ENCODE measurements at places on chromosomes 12 and 14.

- no peak for DNase-seq
These were observed 16.7 kb downstream of the SLC38A4 start for GRCh38 chr12:46808955-46809697.

DNA sequence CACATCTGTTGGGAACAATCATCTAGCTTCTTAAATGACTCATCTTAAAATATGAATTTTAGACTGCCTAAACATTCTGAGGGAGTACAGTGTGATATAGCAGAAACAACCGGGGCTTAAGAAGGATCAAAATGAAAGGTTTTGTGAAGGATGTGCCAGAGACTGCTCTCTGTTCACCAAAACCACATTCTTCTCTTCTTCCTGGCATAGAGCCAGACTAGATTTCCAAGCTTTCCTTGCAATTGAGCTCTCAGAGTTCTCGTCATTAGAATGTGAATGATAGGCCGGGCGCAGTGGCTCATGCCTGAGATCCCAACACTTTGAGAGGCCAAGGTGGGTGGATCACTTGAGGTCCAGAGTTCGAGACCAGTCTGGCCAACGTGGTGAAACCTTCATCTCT, 94.5 kb downstream of the LRRIQ1 start:
- peak; percentile 36 for DNase-seq

DNA sequence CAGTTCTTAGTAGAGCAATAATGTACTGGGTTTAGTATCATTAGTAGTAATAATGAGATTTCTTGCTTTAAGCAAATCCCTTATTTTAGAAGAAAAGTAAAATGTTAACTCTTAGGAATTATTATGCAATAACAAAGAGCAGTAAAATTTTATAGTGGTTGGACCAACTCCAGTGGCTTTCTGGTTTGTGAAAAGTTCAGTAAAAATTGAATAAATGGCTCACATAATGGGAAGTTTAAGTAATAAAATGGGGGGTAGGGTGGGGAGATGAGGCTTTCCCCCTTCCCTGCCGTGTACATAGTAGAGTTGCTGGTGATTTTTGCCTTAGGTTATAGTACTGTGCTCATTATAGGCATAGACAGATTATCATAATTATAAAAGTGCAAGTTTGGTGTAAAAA, 250.5 kb upstream of the ATP2B1 start:
- no peak for DNase-seq

GRCh38 chr12:48764521-48764920, 24.4 kb downstream of the ADCY6 start:
- no peak for DNase-seq

- no peak for DNase-seq
These were observed 293.5 kb downstream of the SLC6A15 start for GRCh38 chr12:84619053-84619571.

DNA sequence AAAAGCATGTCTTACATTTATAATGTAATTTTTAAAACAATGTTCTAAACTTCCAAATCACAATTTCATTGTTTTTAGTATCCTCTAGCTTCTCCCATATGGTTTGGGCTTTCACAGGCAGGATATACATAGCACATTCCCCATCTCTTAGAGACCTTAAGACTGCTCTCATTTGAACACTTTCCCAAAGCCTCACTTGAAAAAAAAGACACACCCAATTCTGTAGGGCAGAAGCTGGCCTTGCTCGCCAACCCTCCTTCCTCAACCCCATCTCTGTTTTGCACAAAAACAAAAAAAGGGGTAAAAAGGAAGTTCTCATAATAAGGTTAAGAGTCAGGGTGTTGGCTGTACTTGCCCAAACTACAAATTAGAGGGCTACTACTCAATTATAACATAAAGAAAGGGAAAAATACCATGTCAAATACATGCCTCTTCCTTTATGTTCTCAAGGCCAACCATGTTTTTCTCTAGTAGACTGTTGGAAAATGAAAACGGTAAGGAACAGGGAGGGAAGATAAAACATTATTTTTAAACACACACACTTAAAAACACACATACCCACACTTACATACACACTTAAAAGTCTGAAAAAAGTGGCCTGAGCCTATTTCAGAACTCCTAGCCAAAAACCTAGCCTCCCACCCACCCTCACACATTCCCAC, 9.9 kb upstream of the KANSL2 start:
- no peak for DNase-seq

DNA sequence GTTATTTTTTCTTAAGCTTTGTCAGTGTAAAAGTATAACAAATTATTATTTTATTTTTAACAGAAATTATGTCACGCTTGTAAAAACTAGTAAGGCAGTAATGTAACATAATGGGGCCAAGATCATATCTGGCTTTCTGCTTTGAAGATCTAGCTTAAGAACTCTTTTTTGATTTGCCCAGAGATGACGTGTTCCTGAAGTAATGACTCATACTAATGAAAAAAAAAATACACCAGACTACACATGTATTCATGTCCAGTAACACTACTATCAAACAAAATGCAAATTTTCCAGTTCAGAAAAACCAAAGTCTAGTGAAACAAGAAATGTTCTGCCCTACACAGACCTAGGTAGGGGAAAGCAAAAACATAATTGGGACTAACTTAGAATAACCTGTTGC, 432.2 kb upstream of the ATXN7L3B start:
- DNase-seq, result no peak

- DNase-seq, result no peak
These were observed 187.9 kb downstream of the ALG10 start for GRCh38 chr12:34210183-34210582.

DNA sequence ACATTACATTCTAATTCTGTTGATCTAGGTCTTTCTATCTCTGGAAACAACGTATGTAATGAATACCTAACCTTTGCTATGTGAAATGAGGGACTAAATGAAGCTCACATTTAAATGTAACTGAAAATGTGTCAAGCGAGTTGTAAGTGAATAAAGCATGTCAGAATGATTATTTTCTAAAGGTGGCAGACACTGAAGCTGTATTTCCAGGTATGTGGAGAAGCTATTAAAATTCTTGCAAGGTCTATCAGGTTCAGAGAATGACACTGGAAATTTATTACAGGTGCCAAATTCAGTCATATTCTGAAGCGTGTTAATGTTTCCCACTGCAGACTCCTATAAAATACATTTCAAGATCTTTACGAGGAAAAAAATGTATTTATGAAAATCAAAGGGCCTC, 641.4 kb downstream of the RPS29 start:
- no peak for DNase-seq

DNA sequence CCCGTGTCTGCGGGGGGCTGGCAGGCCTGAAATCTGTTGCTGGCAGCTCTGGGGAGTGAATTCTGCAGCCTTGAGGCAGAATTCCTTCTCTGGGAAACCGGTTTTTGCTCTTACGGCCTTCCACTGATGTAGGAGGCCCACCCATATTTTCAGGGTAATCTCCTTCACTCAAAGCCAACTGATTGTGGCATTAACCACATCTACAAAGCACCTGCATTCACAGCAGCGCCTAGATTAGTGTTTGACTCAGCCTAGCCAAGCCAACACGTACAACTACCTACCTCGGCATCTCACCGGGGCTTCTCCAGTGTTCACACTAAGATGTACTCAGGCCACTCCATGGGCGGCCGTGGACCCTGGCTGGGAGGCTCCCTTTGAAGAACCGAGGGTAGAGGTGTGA, 15.8 kb downstream of the C12orf43 start:
- DNase-seq, result no peak

GRCh38 chr12:72574138-72574537, 302.0 kb downstream of the TRHDE start:
- peak; percentile 50 for DNase-seq

DNA sequence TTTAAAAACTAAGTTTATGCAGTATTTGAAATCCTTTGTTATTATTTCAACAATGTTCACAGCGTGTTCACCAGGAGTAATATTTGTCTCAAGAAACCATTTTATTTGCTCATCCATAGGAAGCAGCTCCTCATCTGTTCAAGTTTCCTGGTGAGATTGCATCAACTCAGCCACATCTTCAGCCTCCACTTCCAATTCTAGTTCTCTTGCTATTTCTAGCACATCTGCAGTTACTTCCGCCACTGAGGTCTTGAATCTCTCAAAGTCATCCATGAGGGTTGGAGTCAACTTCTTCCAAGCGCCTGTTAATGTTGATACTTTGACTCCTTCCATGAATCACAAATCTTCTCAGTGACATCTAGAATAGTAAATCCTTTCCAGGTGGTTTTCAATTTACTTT, 18.0 kb downstream of the CLEC9A start:
- no peak for DNase-seq

DNA sequence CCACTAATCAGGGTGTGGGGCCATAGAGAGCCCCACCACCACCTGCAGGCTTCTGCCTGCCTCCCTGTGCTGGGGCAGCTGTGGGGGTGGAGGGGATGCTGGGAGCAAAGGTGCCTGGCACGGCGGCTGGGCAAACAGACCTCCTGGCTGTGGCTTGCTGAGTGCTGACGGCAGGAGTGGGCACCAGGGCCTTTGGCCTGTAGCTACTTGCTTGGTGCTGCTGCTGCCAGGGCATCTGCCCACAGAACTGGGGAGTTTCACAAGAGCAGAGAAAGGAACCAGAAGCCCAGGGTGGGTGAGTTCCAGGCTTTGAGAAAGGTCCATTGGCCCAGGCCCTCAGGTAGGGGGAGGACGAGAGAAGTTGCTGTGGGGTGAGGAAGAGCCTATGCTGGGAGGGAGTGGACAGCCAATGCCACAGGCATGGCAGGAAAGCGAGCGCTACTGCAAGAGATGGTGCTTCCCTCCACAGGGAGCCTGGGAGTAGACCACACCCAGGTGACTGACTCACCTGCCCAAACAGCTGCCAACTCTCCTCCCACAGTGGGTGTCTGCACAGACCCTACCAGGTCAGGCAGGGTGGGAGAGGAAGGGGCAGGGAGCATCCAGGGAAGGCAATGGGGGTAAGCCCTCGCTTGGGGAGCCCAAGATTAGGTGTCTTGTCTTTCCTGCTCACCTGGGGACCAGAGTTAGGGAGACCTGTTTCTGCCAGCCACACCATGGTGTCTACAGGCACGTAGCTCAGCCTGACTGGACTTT, 39.0 kb upstream of the HDAC7 start:
- no peak for DNase-seq

DNA sequence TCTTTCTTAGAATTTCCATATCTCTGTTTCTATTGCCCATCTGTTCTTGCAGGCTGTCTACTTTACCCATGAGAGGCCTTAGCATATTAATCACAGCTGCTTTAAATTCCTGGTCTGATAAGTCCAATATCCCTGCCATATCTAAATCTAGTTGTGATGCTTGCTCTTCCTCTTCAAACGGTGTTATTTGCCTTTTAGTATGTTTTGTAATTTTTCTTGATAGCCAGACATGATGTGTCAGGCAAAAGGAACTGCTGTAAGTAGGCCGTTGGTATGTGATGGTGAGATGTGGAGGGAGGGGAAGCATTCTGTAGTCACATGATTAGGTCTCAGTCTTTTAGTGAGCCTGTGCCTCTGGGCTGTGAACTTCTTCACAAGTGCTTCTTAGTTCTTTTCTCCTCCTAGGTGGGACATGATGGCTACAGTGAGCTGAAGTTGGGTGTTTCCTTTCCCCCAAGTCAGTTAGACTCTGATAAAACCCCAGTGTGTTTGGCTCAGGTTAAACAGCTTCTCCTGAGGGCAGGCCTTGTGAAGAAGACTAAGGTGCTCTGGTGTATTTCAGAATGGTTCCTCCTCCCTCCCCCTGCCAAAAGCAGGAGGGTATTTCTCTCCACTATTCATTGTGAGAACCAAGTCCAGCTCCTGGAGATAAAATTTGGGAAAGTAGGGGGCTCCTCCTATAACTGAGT, 195.9 kb upstream of the PARP11 start:
- DNase-seq, result peak; percentile 39

DNA sequence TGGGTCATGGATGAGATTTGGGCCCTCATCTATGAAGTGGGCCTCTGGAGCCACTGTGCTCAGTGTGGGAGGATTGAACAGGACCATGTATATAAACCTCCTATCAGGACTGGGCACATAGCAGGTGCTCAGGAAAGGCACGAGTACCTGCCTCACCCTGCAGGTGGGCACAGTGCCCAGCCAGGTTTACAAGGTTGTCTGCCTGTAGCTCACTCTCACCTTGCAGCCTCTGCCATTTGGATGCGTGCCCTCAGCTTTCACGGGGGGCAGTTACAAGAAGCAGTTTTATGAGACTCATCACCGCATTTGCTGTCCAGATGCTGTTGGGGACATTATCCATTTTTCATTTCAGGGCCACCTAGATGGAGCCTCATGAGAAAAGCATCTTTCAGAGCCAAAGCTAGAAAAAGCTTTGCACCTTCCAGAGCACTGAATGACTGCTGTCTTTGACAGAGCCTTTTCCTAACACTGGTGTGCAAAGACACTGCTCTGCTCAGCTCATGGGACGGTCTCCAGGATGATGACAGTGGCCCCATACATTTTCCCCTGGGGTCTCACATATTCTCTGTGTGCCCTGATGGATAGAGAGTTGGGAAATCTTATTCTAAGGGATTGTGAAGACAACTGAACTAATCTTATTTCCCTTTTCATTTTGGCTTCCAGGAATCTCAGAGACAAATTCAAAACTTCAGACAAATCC, 327.5 kb upstream of the RTL1 start:
- DNase-seq, result no peak

Data from fibroblast of skin of abdomen (primary cell).